Stimulated activated CD4-positive, alpha-beta T cell treated with anti-CD3 and anti-CD28 coated beads, Interleukin-12 subunit alpha, Interleukin-12 subunit beta, amount 100 ng/mL, for 24 hours (primary cell): ENCODE measurements at places on chromosomes 3 and 15.

DNA sequence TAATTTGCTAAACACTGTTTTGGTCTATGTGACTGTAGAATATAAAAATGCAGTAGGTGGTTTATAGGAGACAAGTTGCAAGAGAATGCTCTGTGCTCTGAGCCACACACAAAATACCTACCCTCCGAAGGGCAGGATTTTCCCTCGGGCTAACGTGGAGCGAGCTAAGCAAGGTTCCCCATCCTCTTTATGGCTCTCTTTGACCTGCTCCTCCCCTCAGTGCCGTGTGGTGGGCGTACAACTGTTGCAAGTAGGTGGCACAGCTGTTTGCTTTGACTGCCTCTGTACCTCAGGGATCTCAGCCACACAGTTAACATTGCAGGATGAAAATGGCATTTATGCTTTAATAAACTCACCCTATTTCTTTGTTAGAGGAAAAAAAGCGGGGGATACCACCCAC, 339.1 kb downstream of the SATB1 start:
- DNase-seq: no peak

DNA sequence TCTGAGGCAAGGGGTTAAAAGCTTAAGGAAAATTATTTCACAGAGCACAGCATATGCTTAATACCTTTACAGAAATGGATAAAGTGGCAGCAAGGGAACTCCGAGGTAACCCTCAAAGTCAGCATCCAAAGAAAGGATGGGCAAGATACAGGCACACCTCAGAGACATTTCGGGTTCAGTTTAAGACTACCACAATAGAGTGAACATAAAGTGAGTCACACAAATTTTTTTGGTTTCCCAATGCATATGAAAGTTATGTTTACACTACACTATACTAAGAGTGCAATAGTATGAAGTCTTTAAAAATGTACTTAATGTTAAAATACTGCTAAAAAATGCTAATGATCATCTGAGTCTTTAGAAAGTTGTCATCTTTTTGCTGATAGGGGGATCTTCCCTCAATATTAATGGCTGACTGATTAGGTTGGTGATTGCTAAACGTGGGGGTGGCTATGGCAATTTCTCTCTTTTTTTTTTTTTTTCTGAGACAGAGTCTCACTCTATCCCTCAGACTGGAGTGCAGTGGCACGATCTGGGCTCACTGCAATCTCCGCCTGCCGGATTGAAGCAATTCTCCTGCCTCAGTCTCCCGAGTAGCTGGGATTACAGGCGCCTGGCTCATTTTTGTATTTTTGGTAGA, 10.0 kb downstream of the UBR1 start:
- DNase-seq: no peak

DNA sequence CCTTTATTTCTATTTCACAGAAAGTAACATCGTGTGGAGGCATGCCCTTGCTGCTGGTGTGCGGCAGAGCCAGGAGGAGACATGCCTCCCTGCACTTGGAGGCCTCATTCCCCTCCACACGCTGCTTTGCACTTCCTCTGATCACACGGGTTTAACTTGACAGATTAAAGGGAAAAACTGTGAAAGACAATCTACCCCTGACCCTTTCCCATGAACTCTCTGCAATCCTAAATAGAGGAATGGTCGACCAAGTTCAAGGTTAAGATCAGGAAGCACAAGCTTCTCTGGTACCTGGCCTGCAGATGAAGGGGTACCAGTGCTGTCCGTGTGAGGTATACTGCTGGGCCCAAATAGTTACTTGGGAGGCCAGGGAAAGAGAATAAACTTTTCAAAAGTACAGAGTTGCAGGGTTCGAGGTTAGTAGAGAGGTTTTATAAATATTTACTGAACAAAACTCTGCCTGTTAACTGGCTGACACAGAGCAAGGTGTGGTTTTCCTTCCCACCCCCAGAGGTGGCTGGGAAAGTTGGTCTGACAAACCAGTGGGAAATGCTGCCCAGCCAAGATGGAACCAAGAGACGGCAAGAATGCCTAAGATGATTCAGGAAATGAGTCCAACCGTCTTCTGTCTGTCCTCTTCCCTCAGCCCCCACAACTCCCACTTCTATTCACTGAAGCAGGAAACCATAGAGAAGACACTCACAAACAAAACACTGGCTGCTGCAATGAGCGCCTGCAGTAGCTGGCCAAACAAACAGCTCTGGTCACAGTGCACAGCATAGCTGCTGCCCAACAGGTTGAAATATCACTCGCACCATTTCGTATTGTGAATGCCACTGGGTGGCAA, 79.6 kb downstream of the IGF2BP2 start:
- no peak for DNase-seq

- no peak for DNase-seq
Observed at GRCh38 chr15:80777137-80777536, 2.0 kb upstream of the CEMIP start.

- DNase-seq: no peak
Observed at GRCh38 chr3:141064255-141064926, 13.2 kb downstream of the SPSB4 start.

DNA sequence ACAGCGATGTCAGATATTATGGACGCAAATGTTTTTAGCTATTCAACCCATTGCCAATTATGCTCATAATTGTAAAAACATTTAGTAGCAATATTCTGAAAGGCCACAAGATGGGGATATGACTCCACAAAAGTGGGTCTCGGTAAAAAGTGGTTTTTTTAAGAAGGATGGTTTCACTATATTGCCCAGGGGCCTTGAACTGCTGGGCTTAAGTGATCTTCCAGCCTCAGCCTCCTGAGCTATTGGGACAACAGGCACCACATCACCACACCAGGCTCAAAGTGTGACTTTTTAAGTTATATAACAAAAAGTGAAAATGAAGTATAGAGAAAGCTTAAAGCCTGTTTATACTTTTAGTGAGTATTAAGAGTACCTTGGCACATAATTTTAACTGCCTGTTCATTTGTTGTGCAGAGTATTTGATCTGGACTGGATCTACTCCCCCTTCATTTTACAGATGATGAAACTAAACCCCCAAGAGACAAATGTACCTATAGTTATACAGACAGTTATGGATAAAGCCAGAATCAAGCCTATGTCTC, 9.4 kb downstream of the NAA50 start:
- DNase-seq: no peak

GRCh38 chr15:56346414-56346813, 18.8 kb upstream of the TEX9 start:
- no peak for DNase-seq

DNA sequence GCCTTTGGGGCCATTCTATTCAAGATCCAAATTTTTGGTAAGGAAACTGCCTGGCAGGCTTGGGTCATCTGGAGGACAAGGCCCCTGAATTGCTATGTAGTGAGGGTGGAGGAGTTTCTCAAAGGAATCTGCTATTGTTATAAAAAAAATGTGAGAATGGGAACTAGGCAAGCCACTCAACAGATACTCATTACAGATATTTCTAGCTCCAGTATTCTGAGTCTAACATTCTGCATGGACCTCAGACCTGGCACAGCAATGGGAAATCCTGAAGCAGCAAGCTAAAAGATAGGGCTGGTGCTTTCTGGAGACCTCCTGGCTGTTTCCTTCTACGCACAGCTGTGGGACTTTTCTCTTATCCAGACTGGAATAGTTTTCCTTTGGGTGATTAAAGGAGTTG, 430.7 kb upstream of the RBMS3 start:
- no peak for DNase-seq

GRCh38 chr15:50321680-50322210, 33.3 kb downstream of the GABPB1 start:
- no peak for DNase-seq

- DNase-seq: no peak
Observed at GRCh38 chr3:183253528-183254486, 754 bp downstream of the B3GNT5 start.
